ENCODE measurements at places on chromosomes 4 and X.
A peak's percentile ranks its signal among the peaks of the same experiment; 100 is the strongest.

DNA sequence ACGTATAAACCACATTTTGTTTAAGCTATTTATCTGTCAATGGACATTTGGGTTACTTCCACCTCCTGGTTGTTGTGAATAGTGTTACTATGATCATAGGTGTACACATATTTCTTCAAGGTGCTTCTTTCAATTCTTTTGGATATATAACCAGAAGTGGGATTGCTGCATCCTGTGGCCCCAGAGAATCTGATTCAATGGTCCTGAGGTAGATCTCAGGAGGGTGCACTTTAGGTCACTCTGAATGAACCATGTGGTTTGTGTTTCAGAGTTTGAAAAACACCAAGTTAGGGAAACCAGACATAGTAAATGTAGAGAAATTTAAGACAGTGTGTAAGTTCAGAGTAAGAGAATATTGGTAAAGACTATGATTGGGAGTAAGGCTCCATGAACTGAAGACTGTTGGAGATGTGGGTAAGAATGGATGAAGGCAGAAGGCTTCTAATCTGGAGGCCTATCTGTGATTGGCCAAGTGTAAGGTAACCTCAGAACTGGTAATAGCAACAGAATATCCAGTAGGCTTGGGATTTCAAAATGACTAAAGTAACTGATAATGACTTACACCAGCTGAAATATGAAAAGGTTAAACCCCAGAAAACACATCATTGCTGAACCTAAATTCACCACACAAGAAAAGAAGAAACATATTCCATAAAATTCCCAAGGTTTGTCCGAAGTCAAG lies 236.9 kb downstream of the CAMK2D start:
- no peak for DNase-seq

DNA sequence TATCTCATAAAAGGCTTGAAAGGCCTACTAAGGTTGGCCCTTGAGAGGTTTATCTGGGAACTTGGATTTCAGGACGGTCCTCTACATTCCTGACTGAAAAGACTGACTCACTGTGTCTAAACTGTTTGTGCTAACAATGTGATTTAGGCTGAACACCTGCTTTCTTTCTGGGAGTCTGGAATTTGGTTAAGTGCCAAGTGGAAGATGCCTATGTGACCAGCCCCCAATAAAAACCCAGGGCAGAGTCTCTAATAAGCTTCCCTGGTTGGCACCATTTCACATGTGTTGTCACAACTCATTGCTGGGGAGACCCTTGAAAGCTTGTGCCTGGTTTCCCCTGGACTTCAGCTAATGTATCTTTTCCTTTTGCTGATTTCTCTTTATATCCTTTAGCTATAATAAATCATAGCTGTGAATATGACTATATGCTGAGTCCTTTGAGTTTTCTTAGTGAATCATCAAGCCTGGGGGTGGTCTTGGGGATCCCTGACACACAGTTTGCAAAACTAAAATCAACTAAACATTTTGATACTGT lies 55.1 kb downstream of the GPR82 start:
- no peak for DNase-seq

DNA sequence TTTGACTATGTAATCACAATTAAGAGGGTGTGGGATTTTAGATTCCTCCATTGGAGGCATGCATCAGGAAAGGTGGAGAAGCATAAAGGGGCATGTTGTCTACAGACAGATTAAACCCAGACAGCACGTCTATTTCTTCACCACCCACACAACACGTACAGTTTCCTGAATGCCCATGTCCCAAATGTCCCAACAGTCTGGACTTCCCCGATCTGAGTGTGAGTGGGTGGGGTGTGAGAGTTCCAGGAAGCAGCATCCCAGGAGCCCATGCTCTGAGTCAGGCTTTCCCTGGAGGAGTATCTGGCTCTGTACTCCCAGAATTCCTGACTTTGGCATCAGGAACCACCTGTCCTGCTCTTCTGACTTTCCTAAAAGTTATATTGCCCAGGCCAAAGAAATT lies 30.8 kb upstream of the NDP start:
- no peak for DNase-seq

DNA sequence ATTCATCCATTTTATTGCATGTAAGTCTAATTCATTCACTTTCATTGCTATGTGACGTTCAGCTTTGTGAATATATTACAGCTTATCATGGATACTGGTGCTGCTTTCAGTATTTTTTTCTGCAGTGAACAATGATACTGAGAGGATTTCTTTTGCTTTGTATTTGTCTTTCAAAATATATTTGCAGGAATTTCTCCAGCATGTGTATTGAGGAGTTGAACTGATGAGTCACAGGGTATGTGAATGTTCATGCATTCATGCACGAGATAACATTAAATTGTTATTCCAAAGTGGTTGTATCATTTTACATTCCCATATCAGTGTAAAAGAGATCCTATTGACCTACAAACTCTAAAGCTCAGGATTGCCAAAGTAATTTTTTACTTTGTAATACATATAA lies 283.8 kb upstream of the ARSJ start:
- DNase-seq, result no peak

DNA sequence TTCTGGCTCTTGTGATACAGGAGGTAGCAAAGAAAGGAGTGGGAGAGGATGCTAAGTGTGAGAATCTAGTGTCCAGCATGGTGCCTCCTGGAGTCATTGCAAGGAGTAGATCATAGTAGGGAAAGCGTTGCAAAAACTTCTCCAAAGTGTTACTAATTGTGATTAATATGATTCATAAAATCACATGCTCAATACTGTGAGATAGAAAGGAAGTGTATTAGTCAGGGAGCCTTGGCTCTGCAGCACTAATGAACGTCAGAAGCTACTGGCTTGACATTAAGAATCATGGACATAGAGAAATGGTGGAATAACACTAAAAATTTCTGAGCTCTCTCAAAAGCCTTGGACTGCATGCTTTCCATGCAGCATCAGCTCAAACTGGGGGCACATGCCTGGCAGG lies 299.1 kb downstream of the EVC2 start:
- DNase-seq, result no peak

DNA sequence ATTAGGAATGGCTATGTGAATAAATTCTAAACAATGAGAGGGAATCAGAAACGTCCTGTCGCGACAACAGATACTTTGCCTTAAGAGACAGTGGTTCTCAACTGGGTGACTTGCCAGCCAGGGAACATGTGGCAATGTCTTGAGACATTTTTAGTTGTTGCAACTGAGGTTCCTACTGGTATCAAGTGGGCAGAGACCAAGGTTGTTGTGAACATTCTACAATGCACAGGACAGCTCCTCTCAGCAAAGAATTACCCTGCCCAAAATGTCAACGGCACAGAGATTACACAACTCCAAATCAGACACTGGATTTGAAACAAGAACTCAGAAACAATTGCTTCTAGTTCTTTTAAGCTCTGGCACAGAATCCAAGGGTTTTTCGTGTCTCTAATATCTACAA lies 128.6 kb downstream of the ARHGAP6 start:
- DNase-seq, result no peak

- peak; percentile 19 for DNase-seq
These were observed 608 bp downstream of the TAF1 start for GRCh38 chrX:71366674-71367256.

DNA sequence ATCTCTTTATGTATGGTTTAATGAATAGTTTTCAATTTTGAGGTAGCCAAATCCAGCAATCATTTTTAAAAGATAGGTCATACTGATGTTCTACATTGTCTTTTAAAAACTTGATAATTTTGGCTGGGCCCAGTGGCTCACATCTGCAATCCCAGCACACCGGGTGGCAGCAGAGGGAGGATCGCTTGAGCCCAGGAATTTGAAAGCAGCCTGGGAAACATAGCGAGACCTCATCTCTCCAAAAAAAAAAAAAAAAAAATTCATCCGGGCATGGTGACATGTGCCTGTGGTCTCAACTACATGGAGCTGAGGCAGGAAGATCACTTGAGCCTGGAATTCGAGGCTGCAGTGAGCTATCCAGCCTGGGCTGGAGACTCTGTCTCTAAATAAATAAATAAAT lies 419.8 kb downstream of the GALNTL6 start:
- DNase-seq, result no peak

GRCh38 chr4:10891866-10892265 lies 207.3 kb upstream of the CLNK start:
- no peak for DNase-seq

DNA sequence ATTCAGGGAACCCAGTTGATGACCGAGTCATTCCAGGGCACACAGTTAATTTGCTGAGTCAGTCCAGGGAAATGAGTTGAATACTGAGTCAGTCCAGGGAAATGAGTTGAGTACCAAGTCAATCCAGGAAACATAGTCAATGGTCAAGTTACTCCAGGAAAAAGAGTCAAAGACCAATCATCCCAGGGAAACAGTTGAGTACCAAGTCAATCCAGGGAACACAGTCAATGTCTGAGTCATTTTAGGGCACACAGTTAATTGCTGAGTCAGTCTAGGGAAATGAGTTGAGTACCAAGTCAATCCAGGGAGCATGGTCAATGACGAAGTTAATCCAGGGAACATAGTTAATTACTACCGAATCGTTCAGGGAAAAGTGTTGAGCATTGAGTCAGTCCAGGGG lies 754.4 kb downstream of the NLGN4X start:
- DNase-seq, result no peak

DNA sequence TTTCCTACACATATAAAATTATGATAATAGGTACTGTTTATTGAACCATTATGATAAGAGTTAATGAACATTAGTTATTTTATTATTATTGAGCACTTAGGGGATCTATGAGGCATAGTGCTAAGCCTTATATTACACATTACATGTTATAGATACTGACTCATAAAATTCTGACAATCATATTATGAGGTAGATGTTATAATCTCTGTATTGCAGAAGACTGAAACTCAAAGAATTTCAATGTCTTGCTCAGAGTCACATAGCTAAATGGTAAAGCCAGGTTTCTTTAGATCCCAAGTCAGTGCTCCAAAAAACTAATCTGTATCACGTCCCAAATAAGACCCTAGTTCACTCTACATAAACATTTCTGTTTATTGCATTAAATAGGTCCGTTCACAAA lies 207.2 kb upstream of the CNKSR2 start:
- DNase-seq, result no peak

GRCh38 chr4:152643153-152644035 lies 36.4 kb downstream of the TMEM154 start:
- DNase-seq, result peak; percentile 34

DNA sequence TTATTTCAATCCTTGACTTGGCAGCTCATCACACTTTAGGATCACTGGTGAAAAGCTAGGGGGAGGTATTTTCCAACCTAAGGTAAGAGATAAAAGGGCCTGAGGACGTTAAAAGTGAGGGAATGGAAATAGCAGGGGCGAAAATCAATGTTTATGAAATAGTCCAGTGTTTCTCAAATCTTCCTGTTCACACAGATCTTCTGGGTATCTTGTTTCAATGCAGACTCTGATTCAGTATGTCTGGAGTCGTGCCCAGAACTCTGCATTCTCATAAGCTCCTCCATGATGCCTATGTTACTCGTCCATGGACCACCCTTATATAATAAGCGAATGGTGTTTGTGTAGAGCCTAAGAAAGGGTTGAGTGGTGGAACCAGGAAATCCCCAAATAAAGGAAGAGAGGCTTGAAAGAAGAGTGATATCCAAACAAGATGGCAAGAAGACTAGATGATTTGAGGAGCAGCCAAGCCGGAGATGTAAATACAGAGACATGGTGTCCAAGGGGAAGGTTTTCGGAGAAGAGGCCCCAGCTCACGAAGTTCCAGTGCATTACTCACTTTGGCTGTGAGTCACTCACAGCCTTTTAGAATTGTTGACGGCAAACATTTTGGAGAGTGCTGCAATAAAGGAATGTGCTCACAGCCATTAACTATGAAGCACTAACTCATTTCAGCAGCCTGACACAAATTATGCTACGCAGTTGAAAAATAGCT lies 215.6 kb upstream of the PPARGC1A start:
- no peak for DNase-seq

- no peak for DNase-seq
These were observed 114.9 kb downstream of the PCDH7 start for GRCh38 chr4:30835044-30835443.

DNA sequence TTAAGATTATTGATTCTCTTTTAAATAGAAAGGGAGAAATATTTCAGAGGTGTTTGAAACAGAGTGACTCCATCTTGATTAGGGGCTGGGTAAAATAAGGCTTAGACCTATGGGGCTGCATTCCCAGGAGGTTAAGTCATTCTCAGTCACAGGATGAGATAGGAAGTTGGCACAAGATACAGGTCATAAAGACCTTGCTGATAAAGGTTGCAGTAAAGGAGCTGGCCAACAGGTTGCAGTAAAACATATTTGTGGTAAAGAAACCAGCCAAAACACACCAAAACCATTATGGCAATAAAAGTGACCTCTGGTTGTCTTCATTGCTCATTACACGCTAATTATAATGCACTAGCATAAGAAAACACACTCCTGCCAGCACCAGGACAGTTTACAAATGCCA lies 165.0 kb downstream of the SPIN4 start:
- DNase-seq, result no peak

GRCh38 chrX:110568441-110568840 lies 209.8 kb downstream of the RTL9 start:
- no peak for DNase-seq

GRCh38 chr4:1410491-1411325 lies 4.5 kb upstream of the NKX1-1 start:
- DNase-seq, result peak; percentile 41

GRCh38 chr4:985123-985830 lies 1.6 kb upstream of the IDUA start:
- no peak for DNase-seq

- no peak for DNase-seq
These were observed 779.3 kb downstream of the NLGN4X start for GRCh38 chrX:5449323-5449722.

- DNase-seq, result no peak
These were observed 260.6 kb upstream of the BOD1L1 start for GRCh38 chr4:13888112-13888511.

DNA sequence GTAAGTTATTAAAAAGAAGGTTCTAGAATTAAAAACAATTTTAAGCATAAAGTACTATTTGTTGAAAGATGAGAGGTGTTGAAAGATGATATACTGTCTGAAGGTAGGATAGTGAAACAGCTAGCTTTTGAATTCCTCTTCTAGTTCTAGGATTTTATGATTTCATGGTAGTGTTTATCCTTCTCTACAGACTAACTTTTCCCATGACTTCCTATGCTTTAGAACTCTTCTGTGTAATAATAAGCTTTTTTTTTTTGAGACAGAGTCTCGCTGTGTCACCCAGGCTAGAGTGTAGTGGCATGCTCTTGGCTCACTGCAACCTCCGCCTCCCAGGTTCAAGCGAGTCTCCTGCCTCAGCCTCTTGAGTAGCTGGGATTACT lies 96.0 kb upstream of the NUDT6 start:
- DNase-seq, result no peak

DNA sequence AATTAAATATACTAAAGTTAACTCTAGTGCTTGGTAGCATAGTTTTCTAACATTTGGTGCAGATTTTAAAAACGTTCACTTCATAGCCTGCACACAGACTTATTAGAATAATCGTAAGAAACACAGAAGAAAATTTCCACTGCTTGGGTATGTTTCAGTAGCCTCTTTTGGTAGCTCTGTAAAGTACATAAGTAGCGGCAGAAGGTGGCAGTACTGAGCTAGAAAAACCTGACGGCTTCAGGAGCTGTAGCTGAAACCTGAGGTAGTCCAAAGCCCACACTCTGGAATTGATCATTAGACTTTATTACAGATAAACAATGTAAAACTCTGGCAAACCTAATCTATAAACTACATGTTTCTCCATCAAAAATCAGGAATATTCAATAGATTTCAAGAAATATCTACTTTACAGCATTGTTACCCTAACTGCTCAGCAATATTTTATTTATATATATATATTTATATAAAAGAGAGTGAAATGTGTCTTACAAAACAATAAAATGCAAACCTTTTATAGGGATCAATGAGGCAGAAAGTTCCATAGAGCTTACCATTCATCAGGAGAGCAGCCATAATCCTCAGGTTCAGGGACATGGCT lies 88.2 kb downstream of the ATP8A1 start:
- peak; percentile 13 for DNase-seq

Measured in GM12892 (cell line).